Endodermal cell (in vitro differentiated cells): ENCODE measurements at places on chromosomes 11 and 22. TPM values are rescaled to one million over a fixed set of nuclear protein-coding genes. Genes with fewer than 3 reads are reported as not detected.

- no peaks in the 10 kb centered on the region for H3K36me3 ChIP-seq
- H3K27ac ChIP-seq, result no peak overlapping the region
- peak overlapping the region; percentile 37 for H3K4me3 ChIP-seq
- peaks cover 60% of the 10 kb centered on the region for H3K27me3 ChIP-seq
Observed at GRCh38 chr22:29071261-29072045, 1.4 kb upstream of the KREMEN1 start.

C22orf23 gene
- 0.29 to 1.3 TPM (median 0.76 TPM) in 3 replicates for total RNA-seq

DNA sequence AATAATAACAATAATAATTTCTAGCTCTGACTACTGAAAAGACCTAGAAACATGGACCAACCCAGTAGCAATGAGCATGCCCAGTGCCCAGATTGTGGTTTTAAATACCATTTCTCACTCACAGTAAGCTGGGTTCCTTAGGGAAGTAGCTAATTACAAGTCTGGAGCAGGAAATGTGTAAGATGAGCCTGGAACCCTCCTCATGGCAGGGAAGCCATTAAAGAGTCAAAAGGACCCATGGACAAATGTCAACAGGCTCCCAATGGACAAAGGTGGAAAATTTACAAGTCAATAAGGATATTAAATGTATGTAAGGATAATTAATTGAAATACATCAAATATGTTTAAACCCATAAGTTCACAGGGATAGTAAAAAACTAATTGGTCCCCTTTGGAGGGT is 10.6 kb upstream of the CSNK2A3 start:
- H3K36me3 ChIP-seq, result no peaks in the 10 kb centered on the region
- DNase-seq, result no peak
- H3K27ac ChIP-seq, result no peak overlapping the region

DNA sequence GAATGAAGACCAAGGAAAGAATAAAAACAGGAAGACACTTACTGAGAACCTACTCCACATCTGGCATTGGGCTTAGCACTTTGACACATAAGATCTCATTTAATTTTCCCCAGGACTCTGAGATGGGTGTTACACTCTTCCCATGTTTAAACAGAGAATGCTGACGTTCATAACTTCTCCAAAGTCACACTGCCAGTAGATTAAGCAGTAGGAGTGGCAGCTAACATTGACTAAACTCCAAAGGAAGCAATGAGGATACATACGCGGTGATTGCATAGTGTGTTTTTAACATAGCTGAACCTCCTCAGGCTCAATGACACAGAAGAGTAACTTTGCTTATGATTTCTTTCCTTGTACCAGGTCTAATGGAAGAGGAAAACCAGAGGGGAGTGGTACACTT is 14.5 kb upstream of the OR10V1 start:
- H3K4me1 ChIP-seq, result no peaks in the 10 kb centered on the region
- no peaks in the 10 kb centered on the region for H3K27me3 ChIP-seq
- no peak for DNase-seq
- no peaks in the 10 kb centered on the region for H3K36me3 ChIP-seq
- H3K27ac ChIP-seq, result no peak overlapping the region
- H3K4me3 ChIP-seq, result no peak overlapping the region

- peak; percentile 84 for DNase-seq
- peaks cover 5% of the 10 kb centered on the region for H3K4me1 ChIP-seq
Observed at GRCh38 chr11:122882189-122882856, at the start of gene JHY. JHY (plus strand) TSS chr11:122882759; CDS start chr11:122885850, 3,091 bp downstream.

CNTF gene
- 1.8 and 3.7 TPM in 2 replicates for total RNA-seq

DNA sequence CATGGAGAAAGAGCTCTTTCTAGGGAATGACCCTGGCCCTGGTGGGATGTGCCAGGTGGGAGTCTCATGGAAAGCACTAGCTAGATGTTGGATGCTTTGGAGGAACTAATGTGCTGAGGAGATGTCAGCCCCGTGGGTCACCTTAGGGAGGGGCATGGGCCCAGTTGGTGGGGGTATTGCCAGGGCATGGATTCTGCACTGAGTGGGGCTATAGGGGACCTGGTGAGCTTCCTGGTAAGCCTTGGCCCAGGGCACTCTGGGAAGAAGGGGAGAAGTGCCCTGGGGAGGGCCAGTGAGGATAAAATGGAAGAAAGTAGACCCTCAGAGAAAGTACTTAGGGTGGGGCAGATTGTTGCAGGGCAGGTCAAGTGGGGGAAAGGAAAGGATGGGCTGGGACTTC is 65.2 kb upstream of the SORL1-AS1 start:
- DNase-seq, result no peak
- H3K27me3 ChIP-seq, result no peaks in the 10 kb centered on the region
- H3K36me3 ChIP-seq, result peaks cover 13% of the 10 kb centered on the region
- no peak overlapping the region for H3K27ac ChIP-seq
- H3K4me3 ChIP-seq, result no peak overlapping the region

- no peaks in the 10 kb centered on the region for H3K27me3 ChIP-seq
- no peaks in the 10 kb centered on the region for H3K4me1 ChIP-seq
- no peak overlapping the region for H3K27ac ChIP-seq
Observed at GRCh38 chr22:48669986-48670716, 1157.5 kb downstream of the BRD1 start.

DNA sequence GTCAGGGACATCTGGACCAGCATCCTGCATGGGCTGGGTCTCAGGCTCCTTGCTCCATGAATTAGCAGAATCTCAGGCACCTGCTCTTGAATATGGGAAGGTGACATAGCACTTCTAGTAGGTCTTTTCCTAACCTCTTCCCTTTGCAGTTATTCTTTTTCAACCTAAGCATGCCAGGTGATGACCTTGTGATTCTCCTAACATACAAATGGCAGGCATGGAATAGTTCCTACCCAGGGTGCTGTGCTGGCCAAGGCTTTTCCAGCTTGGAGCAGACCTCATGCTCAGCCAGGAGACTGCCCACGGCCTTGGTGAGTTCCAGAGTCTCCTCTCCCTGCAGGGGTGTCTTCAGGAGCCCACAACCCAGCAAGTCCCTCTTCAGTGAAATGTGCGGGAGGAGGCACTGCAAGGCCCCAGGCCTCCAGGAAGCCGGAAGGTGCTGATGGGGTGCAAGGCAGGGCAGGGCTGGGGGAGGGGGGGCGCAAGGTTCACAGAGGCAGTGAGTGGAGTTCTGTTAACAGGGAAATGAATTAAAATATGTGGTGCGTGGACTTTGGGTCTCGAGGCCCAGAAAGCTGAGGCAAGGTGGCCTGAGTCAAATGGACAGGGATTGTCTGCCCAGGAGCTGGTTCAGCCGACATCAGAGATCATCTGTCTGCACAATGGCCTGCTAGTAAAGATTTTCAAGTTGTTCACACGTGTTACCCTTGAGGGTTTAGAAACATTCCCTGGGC is 75.9 kb upstream of the SEPTIN5 start:
- H3K27ac ChIP-seq, result no peak overlapping the region
- H3K36me3 ChIP-seq, result no peaks in the 10 kb centered on the region
- H3K4me3 ChIP-seq, result no peak overlapping the region

DNA sequence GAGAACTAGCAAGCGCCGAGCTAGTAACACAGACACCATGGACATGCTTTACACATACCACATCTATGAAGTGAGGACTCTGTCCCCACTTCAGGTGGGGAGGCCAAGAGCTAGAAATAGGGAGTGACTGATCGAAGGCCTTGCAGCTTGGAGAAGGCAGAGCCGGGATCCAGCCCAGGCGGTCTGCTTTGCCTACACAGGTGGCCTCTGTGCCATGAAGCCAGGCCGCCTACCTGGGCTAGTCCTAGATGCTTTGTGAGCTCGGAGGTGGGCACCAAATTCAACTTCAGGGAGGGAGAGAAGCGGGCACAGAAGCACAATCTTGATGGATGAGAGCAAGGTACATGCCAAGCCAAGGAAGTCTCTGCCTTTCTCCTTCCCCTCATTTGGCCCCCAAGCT is 117.2 kb downstream of the TIMP3 start:
- no peak overlapping the region for H3K4me3 ChIP-seq
- H3K4me1 ChIP-seq, result no peaks in the 10 kb centered on the region
- DNase-seq, result no peak
- no peak overlapping the region for H3K27ac ChIP-seq
- no peaks in the 10 kb centered on the region for H3K27me3 ChIP-seq
- H3K36me3 ChIP-seq, result no peaks in the 10 kb centered on the region

CRACR2B gene
- total RNA-seq, result 22.3 to 28.0 TPM (median 24.6 TPM) in 3 replicates

DNA sequence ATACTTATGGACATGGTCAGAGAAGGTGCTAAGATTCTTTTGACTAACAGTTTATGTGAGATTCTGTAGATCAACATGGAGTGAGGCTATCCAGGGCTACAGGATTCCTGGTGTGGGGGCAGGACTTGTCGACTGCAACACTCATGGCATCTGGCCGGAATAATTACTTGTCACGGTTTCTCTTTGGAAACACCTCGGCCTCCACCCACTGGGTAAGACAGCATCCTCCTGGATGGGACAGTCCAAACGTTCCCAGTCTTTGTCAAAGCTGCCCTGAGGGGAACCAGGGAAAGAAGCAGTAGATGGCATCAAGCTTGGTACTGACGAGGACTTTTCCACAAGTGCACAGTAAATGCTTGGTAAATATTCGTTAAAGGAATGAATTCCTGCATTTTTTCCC is 762.8 kb downstream of the BRD1 start:
- H3K27ac ChIP-seq, result no peak overlapping the region
- no peak for DNase-seq
- no peaks in the 10 kb centered on the region for H3K27me3 ChIP-seq
- H3K36me3 ChIP-seq, result no peaks in the 10 kb centered on the region
- no peak overlapping the region for H3K4me3 ChIP-seq

DNA sequence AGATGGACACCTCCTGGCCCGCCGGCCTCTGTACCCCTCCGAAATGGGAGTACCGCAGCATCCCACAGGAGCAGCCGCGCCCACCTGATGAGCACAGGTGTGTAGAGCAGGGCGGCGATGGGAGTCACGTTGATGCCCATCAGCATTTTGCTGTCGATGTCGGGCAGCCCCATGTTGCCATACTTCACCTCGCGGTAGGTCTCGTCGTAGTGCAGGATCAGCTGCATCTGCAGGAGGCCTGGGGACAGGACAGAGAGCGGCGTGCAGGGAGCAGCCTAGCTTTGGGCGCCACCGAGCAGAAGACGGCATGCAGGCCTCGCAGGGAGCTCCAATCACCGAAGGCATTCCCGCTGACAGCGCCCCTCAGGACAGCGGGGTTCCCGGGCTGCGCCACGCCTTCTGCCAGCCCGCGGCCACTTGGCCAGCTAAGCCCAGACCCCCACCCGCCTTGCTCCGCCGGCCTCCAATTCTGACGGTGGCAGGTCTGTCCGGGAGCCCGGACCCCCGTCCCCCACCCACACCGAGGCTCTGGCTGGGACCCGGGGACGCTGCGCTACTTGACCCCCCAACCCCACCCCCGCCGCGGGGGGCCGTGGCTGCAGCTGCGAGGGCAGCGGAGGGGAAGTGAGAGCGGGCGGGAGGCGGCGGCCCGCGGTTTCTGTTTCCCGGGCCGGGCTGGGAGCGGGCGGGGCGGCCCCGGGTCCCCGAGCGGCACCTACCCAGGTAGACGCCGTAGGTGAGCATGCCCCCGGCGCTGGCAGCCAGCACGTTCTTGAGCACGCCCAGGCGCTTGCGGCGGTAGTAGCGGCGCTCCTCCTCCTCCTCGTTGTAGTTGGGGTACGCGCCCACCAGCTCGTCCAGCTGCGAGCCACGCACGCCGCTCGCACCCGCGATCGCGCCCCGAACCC is 705 bp downstream of the UNC93B1 start:
- H3K27ac ChIP-seq, result no peak overlapping the region
- H3K27me3 ChIP-seq, result peaks cover 7% of the 10 kb centered on the region
- peak; percentile 80 for DNase-seq

OR2D2 gene
- 0.43 and 1.1 TPM in 2 replicates for total RNA-seq

DNA sequence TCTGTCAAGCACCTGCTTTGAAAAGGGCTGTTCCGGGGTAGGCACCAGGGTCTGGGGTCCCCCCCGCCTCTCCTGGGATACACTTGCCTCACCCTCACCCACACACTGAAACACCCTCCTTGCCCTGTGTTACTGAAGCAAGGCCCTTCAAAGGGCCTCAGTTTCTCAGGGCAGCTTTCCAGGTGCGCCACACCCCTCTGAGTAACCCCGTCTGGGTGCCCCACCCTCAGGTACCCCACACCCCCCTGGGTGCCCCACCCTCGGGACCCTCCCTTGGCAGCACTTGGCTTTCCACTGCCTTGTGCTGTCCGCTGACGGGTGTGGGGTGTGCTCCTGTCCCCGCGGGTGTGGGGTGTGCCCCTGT is 413.6 kb downstream of the TBC1D22A start:
- DNase-seq, result no peak
- H3K4me1 ChIP-seq, result no peaks in the 10 kb centered on the region
- no peak overlapping the region for H3K4me3 ChIP-seq
- H3K27ac ChIP-seq, result no peak overlapping the region

LRRC10B gene
- 0.11 and 0.36 TPM in 2 replicates for total RNA-seq

GRCh38 chr11:44946263-44946662 is 4.4 kb downstream of the TP53I11 start:
- H3K27ac ChIP-seq, result peak overlapping the region; percentile 70
- H3K4me3 ChIP-seq, result no peak overlapping the region
- no peaks in the 10 kb centered on the region for H3K27me3 ChIP-seq

DNA sequence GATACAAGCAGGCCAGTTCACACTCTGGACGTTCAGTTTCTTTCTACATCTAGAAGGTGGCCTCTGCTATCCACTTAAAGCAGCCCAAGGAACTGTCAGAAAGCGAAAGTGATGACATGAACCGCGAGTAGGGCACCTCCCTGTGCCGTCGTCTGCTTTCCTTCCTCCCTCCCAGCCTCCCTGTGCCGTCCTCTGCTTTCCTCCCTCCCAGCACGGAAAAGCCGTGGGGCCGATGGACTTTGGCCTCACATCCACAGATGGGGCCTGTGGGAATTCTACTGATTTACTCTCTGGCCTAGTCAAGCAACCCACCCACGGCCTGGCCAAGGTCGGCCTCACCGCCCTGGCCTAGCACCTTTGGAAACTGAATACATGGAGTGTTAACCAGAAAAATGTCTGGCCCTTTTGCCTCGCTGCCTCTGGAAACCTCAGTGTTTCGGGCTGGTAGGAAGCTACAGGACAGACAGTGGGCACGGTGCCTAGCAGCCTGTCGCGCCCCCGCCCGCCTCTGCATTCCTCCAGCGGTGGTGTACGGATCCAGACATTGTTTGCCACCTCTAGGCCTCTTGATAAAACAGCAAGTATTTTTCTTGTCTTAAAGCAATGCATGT is 14.2 kb downstream of the PEX26 start:
- H3K27ac ChIP-seq, result no peak overlapping the region
- no peak for DNase-seq
- no peaks in the 10 kb centered on the region for H3K27me3 ChIP-seq
- H3K4me1 ChIP-seq, result no peaks in the 10 kb centered on the region
- peaks cover 40% of the 10 kb centered on the region for H3K36me3 ChIP-seq

DEPDC7 gene
- 7.2 and 7.7 TPM in 2 replicates for total RNA-seq

- no peaks in the 10 kb centered on the region for H3K36me3 ChIP-seq
- no peaks in the 10 kb centered on the region for H3K27me3 ChIP-seq
- DNase-seq, result no peak
- no peaks in the 10 kb centered on the region for H3K4me1 ChIP-seq
- H3K4me3 ChIP-seq, result no peak overlapping the region
Observed at GRCh38 chr11:90343673-90344072, 120.8 kb upstream of the CHORDC1 start.

KCTD14 gene
- total RNA-seq, result 5.2 to 8.6 TPM (median 8.3 TPM) in 3 replicates

DNA sequence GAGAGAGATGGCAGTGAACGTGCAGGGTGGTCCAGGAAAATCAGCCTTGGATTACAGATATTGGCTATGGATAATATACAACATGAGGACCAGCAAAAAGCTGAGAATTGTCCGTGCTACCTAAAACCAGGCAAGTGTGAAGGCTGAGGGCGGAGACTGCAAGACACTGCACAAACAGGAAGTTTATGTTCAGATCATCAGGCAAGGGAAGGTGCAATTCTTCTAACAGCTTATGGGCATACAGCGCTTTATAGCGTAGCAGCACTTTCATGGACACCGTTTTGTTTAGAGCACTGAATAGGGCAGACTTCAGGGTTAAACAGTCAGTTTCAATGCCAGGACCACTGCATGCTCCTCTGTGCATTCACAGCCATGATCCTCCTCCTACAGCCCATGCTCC is 93.1 kb upstream of the TMEM45B start:
- DNase-seq, result peak; percentile 17
- no peaks in the 10 kb centered on the region for H3K36me3 ChIP-seq
- peaks cover 6% of the 10 kb centered on the region for H3K27me3 ChIP-seq
- H3K27ac ChIP-seq, result no peak overlapping the region

KCNQ1 gene
- total RNA-seq, result 1.8 to 2.9 TPM (median 2.3 TPM) in 3 replicates

ISX gene
- 0.07 TPM in 1 of 2 replicates, not detected in the other for total RNA-seq
